NCI-H226 (cell line): ENCODE measurements at places on chromosomes 11 and 22.

- DNase-seq: no peak
These were observed 62.1 kb downstream of the LRP5 start for GRCh38 chr11:68374531-68374930.

DNA sequence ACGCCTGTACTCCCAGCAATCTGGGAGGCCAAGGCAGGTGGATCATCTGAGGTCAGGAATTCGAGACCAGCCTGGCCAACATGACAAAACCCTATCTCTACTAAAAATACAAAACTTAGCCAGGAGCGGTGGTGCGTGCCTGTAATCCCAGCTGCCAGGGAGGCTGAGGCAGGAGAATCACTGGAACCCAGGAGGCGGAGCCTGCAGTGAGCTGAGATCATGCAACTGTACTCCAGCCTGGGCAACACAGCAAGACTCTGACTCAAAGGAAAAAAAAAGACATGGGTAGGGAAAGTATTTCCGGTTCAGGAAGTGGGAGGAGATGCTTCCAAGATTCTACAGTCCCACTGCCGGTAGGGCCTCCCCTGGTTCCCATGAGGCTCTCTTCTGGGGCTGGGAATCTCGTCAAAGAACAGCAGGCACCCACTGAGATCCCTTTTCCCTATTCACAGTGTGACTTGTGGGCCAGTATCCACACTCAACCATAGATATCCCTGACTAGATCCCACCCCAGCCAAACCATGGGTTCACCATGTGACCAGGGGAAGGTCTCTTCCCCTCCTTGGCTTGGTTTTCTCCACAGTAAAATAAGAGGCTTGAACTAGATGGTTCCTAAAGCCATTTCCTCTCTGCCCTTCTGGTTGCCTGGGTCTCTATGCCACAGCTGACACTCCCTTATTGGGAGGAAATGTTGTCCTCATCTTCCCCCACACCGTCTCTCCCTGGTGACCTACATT lies 443.3 kb downstream of the BUD13 start:
- no peak for DNase-seq

DNA sequence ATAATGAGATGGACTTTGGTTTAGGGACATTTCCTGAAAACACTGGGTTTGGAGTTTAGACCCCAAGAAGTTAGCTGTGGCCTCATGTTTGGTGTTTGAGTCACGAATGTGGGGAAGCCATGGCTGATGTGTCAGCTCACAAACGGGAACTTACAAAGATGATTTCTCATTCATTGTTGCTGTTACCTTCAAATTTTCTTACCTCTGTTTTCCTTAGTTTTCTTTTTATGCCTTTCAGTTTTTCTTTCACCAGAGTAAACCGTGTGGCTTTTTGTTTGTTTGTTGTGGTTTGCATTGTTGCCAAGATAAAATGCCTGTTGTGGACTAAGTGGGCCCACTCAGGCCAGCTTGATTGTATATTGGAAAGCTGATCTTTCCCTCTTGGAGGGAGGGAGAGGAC lies 89.1 kb downstream of the SWAP70 start:
- DNase-seq: no peak

- no peak for DNase-seq
These were observed 644 bp upstream of the NDUFV1 start for GRCh38 chr11:67606093-67606491.

GRCh38 chr11:13495929-13496328 lies at the start of gene PTH:
Gene PTH (minus strand): TSS chr11:13495997. CDS start chr11:13492855, 3,142 bp downstream.
- no peak for DNase-seq

GRCh38 chr22:45968003-45968650 lies 8.8 kb downstream of the WNT7B start:
- no peak for DNase-seq

DNA sequence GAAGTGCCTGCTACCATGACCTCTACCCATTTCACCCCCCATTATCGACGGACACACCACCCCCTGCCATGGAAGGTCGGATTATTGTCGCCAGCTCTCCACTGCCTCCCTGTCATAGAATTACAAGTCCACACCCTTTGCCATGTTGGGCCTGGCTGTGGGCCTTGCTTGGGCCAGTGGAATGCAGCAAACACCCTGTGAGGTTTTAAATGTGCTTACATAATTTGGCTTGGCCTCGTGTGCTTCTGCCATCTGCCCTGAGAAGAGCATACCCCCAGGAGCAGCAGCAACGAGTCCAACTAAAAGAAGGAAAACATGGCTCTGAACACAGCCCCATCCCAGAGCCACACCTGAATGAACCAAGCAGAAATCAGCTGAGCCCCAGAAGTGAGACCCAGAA lies 94.1 kb upstream of the PRDM11 start:
- no peak for DNase-seq

- no peak for DNase-seq
These were observed 56.6 kb downstream of the KCNC1 start for GRCh38 chr11:17791144-17791543.

DNA sequence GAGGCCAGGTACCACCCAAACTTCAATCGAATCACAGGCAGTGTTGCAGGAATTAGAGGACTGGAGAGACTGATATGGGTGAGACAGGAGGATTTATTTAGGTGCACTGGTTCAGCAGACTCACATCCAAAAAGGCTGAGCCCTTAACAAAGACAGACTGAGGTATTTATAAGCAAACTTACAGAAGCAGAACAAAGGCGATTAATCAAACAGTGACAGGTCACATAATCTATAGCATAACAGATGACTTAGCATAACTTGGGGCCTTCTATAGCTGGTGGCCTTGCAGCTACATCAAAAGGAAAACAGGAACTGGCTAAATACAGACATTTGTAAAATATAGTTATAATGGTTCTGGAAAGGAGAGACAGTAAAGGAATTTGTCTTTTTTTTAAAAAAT lies 2.1 kb downstream of the APOBEC3B start:
- DNase-seq: no peak

GRCh38 chr11:36557991-36558390 lies 9.8 kb upstream of the RAG1 start:
- no peak for DNase-seq

GRCh38 chr22:41474872-41475451 lies 6.0 kb downstream of the ACO2 start:
- DNase-seq: no peak

DNA sequence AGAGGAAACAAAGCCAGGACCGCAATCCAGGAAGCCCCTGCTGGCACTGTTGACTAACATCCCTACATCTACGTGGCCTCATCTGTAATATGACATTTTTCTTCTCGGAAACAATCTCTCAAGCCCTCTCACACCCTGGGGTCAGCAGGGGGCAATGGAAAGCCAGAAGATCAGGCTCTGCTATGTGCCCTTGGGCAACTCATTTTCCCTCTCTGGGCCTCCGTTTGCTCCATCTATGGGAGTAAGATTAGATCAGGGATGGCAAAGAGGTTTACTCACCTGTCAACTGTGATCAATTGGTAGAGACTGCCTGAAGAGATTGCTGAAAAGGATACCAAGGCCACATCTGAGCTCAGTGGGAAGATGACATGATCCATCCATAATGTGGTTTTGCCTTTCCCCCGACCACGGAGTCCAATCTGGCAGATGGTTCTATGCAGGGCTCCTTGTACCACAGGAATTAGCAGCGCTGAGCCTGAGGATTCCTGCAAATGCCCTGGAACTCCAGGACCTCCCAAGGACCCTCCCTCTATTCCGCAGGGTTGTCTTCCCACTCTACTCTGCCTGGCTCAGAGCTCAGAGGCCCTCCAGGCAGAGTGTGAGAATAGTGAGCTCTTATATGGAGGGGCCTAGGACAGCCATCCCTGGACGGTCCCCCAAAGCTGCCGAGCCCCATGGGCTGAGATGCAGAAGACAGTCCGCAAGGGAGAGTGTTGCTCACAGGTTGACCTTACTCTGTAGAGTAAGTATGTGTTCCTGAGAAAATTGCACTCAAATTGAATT lies 66.1 kb downstream of the CHST1 start:
- DNase-seq: no peak

- DNase-seq: no peak
These were observed 97.6 kb downstream of the TRIM29 start for GRCh38 chr11:120040151-120040840.

DNA sequence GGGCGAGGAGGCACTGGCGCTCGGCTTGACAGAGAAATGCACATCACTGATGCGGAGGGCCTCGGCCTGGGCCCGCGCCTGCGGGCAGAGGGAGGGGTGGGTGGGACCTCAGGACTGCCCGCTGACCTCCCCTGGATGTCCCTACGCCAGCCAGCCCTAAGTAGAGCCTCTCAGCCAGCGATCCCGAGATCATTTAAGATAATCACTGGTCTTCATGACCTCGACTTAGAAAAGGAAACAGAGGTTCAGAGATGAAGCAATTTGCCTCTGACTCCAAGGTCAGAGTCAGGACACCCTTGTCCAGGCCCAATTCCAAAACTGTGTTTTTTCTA lies 4.9 kb downstream of the CBX6 start:
- DNase-seq: no peak
